ENCODE measurements at places on chromosomes 4 and X. TPM values are rescaled to one million over a fixed set of nuclear protein-coding genes. Genes with fewer than 3 reads are reported as not detected.

GRCh38 chr4:40718586-40718985 is 31.2 kb upstream of the NSUN7 start:
- no peak for DNase-seq

GRCh38 chr4:169098054-169098497 is 88.0 kb upstream of the CBR4 start:
- no peak for DNase-seq

Gene VCX3B
- total RNA-seq, result not detected

GRCh38 chr4:89158884-89159503 is 47.7 kb downstream of the TIGD2 start:
- DNase-seq, result no peak

- DNase-seq, result no peak
Measured at GRCh38 chrX:2972391-2972790, 34.0 kb upstream of the ARSH start.

DNA sequence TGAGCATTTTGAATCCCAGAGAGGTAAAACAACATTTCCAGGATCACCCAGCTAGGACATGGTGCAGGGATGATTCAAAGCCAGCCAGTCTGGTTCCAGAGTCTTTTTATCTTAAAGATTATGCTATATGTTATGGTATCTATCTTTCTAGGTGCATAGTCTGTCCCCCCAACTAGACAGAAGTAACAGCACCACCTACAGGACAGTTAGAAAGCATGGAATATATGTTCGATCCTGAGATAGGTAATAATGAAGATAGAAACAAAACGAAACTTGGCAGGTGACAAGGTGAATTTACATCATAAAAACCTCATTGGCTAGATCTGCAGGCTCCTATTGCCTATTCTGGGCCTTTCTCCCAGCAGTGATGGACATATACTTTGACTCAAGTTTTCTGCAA is 723.2 kb downstream of the SMARCA1 start:
- DNase-seq, result no peak

- no peak for DNase-seq
Measured at GRCh38 chr4:2621419-2621818, 85.0 kb downstream of the FAM193A start.
